Putamen (tissue), 1 donor: ENCODE measurements at places on chromosomes 4 and X.

DNA sequence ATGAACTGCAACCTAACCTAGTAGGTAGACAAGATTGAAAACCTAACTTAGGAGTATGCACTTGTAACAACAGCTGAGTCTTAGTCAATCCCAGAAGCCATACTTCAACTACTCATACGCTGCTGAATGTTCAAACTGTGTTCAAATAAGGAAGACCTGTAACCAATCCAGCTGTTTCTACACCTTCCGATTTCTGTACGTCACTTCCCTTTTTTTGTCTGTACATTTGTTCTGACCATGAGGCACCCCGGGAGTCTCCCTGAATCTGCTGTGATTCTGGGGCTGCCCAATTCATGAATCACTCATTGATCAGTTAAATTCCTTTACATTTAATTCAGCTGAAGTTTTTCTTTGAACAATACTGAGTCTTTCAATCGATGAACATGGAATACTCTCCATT lies 89.5 kb downstream of the BMP3 start:
- no peak for DNase-seq

DNA sequence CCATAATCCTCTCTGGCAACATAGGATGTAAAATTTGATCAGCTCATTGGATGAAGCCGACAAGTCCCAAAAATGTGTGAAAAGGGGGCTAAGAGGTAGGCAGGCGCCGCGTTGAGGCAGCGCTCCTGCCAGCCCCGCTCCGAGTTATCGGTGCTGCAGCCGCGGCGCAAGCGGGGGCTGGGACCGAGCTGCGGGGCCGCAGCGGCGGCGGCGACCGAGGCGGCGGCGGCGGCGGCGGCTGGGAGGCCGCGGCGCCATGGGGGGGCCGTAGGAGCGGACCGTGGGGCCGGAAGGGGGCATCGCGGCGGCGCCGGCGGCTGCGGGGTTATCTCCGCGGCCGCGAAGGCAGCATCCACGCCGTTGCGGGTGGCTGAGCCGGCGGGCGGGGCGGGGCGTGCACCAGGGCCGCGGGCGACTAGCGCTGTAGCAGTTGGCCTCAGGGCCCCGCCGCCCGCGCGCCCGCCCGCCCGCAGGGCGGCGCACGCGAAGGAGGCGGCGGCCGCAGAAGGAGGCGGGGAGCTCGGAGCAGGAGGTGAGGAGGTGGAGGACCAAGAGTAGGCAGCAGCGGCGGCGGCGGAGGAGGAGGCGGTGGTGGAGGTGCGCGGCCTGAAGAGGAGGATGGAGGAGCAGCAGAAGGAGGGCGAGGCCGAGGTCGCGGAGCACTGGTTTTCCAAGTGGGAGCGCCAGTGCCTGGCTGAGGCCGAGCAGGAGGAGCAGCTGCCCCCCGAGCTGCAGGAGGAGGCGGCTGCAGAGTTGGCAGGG lies 126.0 kb upstream of the CXorf66 start:
- DNase-seq = no peak

GRCh38 chrX:134161162-134161561 lies 75.8 kb upstream of the CCDC160 start:
- DNase-seq = no peak

DNA sequence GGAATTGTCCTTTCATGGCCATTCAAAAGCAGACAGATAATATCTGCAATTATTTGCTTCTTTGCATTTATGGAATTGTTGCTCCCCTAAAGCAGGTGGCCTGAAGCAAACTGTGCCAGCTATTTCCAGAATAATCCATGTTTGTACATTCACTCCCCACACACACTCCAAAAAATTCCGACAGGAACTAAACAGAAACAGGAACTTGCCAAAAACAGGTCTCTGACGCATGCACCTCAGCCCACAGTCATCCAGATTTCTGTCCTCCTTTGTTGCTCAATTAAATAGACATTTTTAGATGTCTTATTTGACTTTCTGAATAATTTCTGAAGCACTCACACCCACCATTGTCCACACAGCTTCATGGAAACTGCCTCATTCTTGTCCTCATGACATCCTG lies 71.5 kb upstream of the EDNRA start:
- DNase-seq = no peak

DNA sequence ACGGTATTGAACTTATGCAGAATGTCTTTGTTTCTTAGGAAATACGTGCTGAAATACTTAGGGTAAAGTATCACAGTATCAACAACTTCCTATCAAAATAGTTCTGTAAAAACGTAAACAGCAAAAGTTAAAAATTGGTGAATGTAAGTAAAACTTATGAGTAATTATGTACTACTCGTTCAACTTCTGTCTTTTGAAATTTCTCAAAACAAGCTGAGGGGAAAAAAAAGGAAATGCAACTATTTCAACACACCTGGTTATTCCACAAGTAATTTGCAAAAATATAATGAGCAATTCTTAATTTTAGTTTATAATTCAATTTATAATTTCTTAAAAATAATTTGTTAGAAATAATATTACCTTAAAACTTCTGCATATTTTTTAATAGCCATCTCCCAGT lies 8.3 kb downstream of the PPID start:
- no peak for DNase-seq

- no peak for DNase-seq
These were observed 91.2 kb upstream of the GPR50 start for GRCh38 chrX:151085207-151085606.

DNA sequence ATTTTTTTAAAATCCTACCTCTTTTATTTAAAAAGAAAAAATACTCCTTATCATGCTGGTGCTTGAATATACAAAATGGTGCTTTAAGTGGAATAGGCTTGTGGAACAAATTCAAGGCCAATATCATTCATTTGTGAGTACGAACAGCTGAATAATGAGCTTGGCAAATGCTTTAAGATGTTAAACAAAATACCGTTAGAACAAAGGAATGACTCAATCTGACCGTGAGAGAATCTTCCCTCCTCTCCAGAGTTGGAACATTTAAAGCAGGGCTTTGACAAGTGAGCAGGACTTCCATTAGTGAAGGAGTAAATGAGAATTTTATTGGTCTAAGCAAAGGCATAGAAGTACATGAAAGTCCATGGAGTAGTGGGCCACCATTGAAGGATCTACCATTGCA lies 74.5 kb downstream of the DCLK2 start:
- no peak for DNase-seq

GRCh38 chrX:147498796-147499195 lies 412.9 kb upstream of the FMR1 start:
- no peak for DNase-seq

DNA sequence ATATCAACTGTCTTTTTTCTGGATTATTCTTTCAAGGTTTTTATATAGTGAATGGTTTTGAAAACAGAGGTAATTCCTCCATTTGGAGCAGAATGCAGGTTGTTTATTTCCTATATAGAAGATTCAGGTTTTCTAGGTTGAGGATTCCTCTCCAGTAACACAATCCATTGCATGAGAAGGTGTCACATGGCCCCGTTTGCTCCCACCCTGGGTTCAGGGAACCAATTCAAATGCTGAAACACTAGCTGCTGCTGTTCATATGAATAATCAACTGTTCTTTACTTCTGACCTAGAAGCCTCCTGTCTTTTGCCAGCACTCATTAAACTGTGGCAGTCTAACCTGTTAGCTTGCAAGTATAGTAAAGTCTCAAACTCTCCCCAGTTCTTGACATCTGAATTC lies 1316.9 kb upstream of the TENM3 start:
- no peak for DNase-seq

- DNase-seq = peak; percentile 30
These were observed 141.7 kb downstream of the HHIP start for GRCh38 chr4:144787365-144788258.

DNA sequence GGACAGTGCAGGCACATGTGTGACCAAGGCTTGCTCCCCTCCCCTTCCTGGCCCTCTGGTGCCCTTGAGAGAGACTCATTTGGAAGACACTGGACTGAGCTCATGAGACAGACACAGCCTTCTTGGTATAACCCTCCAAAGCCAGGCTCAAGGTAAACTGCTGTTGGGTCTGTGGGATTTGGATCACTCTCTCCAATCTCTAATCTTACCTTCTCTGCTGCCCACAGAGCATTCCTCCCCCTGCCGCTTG lies 105.0 kb upstream of the MAMLD1 start:
- no peak for DNase-seq

DNA sequence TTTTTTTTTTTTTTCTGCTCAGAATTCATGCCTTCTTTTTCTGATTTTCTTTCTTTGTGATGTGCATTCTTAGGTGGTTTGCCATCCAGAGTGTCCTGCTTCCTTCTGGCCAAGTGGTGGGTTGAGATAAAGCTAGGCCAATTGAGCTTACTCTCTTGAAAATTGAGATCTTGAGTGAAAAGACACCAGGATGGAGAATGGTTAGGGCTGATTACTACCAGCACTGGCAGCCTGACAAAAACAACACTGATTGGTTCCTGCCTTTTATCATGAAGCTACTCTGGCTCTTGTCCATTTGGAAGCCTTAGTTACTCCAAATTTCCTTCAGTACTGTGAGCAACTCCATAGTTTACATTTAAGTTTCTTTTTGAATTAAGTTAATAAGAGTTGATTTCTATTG lies 404.0 kb downstream of the PPARGC1A start:
- DNase-seq = no peak
